ENCODE measurements at places on chromosomes 2 and 18.

DNA sequence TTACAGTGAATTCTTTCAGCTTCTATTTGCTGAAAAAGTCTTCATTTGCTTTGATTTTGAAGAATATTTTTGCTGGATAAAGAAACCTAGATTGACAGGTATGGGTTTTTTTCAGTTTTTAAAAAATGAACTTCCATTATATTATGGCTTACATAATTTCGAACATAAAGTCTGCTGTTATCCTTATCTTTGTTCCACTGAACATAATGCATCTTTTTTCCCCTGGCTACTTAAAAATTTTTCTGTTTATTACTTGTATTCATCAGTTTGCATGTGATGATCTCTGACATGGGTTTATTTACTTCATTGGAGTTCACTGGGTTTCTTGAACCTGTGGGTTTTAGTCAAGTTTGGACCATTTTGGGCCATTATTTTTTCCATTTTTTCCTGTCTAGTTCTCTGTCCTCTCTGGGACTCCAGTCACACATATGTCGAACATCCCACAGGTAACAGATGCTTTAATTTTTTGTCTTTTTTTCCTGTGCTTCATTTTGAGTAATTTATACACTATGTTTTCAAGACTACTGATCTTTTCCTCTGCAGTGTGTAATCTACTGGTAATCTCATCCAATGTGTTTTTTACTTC, 33.1 kb downstream of the SEC11C start:
- DNase-seq: no peak

DNA sequence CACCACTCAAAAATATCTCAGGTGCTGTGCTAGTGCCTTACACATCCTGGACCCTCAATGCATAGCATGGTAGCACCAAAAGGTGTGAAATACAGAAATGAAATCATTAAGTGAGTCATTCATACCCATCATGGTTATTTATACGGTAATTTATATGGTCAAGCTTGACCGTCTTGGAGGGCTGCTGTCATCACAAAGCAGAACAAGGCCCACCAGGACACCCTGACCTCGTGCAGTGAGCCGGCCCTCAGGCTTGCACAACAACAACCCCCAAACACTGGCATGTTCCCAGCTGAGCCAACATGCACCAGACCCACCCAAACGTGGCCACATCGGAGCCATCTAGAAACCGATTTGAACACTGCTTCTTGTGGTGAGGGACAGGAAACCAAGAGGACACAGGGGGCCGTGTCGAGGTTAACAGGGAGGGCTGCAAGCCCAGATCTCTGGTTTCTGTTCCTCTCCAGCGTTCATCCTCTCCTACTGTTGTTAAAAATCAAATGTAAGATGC, 378.5 kb upstream of the ID2 start:
- DNase-seq: no peak

DNA sequence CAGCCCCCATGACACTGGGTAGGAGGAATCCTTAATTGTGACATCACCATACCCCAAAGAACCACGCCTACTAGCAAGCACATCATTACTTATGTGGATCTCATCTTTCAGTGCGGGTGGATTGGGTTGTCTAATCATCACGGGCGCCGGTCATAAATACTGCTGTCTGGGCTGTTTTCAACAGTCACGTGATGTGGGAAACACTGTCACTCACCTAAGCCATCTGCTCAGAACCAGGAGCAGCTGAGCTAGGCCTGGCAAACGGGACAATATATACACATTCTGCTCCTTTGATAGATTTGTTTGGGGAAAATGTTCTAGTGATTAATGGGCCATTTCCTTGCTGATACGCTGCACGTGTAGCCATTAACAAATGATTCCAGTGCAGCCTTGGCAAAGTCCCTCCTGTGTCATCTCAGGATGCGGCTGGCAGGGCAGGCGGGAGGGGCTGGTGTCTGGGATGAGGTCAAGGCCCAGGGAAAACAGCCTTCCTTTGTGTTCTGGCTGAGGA, 145.9 kb upstream of the COPS8 start:
- no peak for DNase-seq

DNA sequence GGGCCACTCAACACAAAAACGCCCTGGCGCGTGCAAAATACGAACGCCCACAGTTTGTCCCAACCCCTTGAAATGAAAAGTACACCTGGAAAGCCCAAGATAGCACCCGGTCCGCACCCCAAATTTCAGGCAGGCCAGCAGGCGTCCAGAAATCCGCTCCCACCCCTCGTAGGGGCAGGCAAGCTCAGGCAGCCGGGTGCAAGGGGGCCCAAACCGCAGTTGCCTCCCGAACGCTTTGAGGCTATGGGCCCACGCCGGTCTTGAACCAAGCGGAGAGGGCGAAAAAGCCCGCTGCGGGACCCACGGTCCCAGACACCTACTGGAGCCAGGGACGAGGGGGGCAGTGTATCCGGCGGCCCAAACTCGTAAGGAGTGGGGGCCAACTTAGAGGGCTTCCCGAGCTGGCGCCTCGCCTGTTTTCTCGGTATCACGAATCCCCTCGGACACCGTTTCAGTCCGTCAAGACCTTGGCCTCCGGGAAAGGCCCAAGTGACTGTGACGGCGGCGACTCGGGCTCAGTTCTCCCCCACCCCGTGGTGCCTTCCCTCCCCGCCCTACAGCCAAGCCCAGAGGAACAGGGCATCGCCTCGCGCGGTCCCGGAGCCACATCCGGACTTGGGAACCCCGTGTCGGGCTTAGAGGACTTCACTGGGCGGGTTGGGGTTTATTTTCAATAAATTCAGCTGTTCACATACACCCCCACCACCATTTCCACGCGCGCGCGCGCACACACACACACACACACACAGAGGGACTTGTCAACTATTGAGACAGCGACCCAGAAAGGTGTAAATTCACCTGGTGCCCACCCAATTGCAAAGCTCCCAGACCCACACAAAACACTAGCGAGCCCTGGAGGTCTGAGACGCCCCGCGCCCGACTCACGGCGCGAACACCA, 6.2 kb upstream of the SATB2 start:
- DNase-seq: no peak

DNA sequence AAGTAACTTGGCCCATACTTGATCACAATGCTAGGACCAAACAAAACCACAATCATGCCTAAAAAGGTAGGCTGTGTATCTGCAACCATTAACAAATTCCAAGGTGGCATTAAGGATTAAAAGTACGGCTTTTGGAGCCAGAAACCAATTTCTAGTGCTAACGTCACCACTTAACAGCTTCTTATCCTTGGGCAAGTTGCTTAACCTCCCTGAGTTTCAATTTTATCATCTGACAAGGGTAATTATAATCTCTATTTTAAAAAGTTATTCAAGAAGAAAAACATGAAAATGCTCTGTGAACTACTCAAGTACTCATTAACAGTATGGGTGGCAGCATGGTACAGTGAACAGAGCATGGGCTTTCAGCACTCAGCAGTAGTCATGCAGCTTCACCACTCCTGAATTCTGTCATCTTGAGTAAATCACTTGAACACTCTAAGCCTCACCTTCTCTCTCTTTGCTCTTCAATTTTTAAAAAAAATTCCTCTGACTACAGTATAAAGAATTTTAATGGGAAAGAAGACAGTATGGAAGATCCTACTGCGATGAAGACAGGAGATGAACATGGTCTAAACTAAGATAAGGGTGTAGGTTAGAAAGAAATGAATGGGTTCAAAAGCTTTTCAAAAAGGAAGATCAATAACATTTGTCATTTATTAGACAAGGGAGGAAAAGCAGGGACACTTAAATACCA, 69.2 kb downstream of the SS18 start:
- DNase-seq: no peak

GRCh38 chr18:51953521-51953920, 386.5 kb upstream of the DCC start:
- DNase-seq: no peak

DNA sequence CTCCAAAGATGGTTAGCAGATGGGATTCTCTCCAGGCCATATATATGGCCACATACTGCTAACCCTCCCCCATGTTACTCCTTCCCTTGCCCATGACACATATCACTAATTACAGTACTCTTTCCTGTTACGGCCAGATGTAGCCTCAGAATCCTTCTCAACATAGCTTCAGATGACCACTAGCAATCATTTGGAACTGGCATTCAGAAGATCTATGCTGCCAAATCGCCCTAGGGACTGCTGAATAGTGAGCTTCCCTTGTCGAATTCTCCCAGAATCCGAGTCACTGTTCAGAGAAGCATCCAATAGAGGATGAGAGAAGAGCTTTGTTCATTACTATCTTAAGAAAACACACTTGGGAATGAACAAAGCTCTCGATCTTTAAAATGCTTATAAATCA, 121.2 kb upstream of the TANK start:
- DNase-seq: no peak

DNA sequence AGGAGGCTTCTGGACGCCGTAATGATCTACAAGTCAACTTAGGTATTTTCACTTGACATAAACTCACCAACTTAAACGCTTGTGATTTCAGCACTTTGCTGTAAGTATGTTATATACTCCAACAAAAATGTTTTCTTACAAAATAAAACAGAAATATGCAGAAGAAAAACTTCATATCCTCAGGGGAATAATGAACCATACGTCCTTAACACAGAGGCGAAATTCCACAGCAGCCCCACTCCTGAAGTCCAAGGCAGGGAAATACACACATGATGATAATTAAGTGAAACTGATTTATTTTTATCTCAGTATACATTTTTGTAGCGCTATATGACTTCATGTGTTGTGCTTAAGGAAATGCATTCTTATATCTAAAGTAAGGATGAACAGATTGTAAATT, 335.4 kb upstream of the VWC2L start:
- peak; percentile 67 for DNase-seq

- no peak for DNase-seq
Measured at GRCh38 chr2:108106731-108107130, 120.4 kb downstream of the SLC5A7 start.

- peak; percentile 75 for DNase-seq
Measured at GRCh38 chr2:94986392-94986963, 39.0 kb upstream of the MAL start.

GRCh38 chr2:37654932-37655841, 16.3 kb downstream of the CDC42EP3 start:
- DNase-seq: peak; percentile 67

DNA sequence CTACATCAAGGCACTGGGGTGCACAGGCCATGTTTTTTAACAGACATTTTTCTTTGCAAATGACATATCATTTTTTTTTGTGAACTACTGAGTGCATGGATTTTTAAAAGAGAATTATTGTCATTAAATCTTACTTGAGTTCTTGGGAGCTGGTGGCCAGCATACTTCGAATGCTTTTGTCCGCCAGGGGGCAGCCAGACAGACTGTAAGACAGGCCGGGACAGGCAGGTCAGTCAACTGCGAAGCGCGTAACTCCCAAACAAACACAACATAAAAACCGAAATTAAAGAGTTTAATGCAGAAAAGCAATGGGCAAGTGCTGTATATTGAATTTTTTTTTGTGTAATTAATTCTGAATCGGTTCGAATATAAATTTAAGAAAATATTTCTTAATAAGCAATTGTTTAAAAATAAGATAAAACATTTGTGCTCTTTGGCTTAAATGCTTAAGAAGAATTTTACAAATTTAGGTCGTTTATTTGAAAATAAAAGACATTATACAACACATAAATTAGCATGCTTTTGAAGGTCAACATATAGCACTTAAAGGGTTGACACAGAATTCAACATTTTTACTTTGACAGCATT, 142.2 kb upstream of the PXDN start:
- DNase-seq: peak; percentile 80

DNA sequence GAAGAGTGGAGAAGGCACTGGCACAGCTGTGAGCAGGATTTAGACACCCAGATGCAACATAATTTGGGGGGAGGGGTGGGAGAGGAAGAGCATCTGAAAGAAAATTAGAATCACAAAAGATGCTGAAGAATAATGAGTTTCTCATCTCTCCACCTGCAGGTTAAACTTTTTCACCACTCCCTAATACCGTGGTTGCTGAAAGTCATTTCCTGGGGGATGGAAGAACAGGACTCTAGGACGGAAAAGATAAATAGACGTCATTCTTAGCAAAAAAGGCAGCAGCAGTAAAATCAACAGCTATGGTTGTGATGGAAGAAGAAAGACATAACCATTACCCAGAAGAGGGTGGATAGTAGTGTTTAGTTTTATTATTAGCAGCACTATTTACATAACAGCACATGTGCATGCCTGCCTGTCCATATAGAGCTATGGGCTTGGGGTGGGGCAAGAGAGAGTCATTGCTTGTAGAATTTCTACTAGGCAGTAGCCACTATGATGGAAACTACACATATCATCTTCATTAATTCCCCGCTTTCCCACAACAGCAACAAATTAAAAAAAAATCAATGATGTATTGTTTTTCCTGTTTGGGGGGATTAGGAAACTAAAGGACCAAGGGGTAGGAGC, 212.2 kb downstream of the TRIB2 start:
- no peak for DNase-seq

- DNase-seq: peak; percentile 86
Measured at GRCh38 chr18:23573626-23574431, 12.5 kb downstream of the NPC1 start.

- no peak for DNase-seq
Measured at GRCh38 chr2:175815537-175815936, 186.5 kb downstream of the LNPK start.

DNA sequence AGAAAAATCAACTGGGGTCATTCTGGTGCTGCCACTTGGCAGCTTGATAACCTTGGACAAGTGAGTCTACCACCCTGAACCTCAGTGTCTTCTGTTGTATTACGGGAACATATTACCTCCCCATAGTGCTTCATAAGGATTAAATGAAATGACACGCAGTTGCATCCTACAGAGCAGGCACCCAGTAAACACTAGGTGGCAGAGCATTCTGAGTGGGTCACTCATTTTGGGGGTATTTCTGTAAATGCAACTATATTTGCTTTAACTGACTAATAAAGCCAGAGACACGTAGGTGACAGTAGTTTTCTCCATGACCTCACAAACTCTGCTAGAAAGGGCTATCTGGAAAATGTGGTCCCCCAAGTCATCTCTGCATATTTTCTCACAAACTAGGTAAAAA, 4.7 kb downstream of the CD226 start:
- DNase-seq: no peak

DNA sequence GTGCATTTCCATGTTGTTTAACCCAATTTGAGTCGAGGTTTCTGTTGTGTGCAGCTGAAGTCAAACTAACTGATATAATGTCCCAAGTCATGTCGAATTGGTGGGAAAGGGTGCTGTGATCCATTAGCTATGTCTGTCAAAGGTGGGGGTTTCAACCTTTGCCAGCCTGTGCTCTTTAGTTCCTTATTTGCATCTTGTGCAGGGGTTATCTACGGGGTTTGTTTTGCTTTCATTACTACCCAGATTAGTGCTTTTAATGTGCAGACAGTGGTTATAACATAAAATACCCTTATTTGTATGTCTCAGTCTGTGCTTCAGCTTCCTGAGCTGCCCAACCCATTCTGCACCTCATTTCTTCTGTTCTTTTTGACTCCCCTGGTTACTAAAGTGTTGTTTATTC, 271.9 kb upstream of the CXCR4 start:
- no peak for DNase-seq

GRCh38 chr2:154507186-154507585, 191.3 kb upstream of the KCNJ3 start:
- no peak for DNase-seq

DNA sequence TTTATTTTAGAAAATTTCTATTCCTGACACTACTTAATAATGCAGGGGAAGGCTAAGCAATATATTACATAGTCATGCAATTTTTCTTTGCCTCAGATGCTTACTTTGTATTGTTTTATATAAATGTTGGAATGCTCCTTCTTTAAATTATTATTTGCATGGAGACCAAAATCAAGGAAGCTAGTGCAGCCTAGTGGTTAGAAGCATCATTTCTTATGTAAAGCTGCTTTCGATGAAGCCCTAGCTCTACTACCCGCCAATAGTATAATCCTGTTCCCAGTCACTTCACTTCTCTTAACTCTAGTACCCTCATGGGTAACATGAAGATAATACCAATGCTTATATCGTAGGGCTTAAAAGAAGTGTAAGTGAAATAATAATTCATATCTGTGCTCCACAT, 198.9 kb downstream of the LRATD1 start:
- DNase-seq: no peak
